ENCODE measurements at places on chromosomes 2 and 18. TPM values are rescaled to one million over a fixed set of nuclear protein-coding genes. Genes with fewer than 3 reads are reported as not detected.

DNA sequence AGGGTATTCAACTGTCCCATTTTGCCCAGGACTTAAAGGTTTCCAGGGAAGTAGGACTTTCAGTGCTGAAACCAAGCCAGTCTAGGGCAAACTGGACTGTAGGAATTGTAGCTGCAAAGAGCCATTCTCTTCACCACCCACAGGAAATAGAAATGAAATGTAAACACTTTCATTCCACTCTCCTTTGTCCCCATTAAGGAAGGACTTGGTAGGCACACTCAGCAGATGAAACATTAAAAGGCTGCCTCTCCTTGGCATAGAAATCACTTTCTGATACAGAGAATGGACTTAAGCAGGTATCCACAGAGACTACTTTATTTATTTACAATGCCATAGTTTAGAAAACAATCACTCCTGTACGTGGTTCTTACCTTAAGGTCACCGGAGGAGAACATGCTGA lies 102.9 kb upstream of the CCDC195 start:
- DNase-seq, result no peak

DNA sequence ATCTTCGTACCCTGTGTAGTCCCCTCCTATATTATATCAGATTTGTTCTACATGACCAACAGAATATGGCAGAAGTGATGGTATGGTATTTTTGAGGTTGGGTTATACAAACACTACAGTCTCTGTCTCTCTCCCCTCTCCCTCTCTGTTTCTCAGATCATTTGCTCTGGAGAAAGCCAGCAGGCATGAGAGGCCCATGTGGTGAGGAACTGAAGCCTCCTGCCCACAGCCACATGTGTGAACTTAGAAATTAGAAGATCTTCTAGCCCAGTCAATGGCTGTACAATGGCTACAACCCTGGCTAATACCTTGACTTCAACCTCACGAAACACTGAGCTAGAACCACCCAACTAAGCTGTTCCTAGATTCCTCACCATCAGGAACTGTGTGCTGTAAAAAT lies 250.6 kb downstream of the SMAD2 start:
- no peak for DNase-seq

DNA sequence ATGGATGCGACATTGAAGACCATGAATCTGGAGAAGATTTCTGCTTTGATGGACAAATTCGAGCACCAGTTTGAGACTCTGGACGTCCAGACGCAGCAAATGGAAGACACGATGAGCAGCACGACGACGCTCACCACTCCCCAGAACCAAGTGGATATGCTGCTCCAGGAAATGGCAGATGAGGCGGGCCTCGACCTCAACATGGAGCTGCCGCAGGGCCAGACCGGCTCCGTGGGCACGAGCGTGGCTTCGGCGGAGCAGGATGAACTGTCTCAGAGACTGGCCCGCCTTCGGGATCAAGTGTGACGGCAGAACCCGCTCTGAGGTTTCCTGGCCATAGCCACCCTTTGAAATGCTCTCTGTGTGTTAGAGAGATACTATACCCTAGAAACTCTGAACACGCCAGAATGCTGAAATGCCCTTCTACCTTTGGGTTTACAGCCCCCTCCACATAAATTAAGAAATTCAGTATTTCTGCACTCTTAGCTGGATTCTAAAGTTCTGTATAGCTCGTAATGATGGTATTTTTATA lies 659 bp downstream of the CHMP1B start:
- DNase-seq, result peak; percentile 26

GRCh38 chr18:68472701-68473295 lies 242.1 kb downstream of the TMX3 start:
- no peak for DNase-seq

GRCh38 chr2:170823088-170823897 lies 6.6 kb downstream of the GAD1 start:
- DNase-seq, result no peak

GRCh38 chr2:154402213-154402612 lies 296.3 kb upstream of the KCNJ3 start:
- peak; percentile 1 for DNase-seq

- DNase-seq, result peak; percentile 67
Measured at GRCh38 chr2:31318361-31319336, 84.7 kb downstream of the EHD3 start.

DNA sequence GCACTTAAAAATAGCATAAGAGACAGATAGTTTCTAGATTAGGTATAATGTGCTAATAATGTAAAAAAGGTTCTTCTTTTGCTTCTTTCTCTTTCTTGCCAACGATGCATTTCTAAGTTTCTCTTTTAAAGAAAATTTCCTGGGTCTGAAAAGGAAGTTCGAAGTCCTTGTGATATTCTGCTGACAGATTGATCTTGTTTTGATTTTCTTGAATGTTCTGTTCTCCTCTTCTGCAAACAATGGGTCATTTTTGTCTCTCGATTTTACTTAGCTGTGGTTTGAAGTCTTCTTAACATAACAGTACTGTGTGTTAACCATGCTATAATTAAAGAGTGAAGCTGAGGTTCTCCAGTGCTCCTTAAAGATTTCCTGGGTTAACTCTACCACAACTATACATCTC lies 61.1 kb upstream of the ACYP2 start:
- DNase-seq, result no peak

DNA sequence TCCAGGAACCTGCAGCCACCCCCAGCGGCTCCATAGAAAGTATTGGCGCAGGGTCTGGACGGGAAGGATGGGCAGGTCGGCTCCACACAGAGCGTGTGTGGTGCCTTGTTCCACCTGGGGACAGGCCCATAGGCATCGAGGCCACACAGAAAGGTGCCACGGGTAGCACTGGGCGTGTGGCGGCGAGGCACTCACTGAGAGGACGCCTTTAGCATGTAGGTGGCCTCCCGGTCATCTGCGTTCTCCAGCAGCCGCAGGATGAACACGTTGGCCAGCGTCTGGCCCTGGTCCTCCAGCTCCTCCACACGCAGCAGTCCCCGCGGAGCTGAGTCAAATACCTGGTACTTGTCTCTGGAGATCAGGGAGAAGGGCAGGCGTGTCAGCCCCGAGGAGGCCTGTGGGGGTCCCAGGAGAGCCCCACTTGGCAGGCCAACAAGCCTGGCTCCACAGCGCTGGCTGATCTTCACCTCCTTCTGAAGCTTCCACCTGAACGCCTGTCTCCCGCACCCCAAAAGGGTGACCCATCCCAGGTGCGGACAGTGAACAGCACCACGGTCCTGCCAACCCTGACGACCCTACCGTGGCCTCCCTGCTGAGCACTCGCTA lies 13.2 kb downstream of the SNORC start:
- DNase-seq, result no peak

GRCh38 chr2:71500426-71501079 lies 47.2 kb downstream of the DYSF start:
- no peak for DNase-seq

DNA sequence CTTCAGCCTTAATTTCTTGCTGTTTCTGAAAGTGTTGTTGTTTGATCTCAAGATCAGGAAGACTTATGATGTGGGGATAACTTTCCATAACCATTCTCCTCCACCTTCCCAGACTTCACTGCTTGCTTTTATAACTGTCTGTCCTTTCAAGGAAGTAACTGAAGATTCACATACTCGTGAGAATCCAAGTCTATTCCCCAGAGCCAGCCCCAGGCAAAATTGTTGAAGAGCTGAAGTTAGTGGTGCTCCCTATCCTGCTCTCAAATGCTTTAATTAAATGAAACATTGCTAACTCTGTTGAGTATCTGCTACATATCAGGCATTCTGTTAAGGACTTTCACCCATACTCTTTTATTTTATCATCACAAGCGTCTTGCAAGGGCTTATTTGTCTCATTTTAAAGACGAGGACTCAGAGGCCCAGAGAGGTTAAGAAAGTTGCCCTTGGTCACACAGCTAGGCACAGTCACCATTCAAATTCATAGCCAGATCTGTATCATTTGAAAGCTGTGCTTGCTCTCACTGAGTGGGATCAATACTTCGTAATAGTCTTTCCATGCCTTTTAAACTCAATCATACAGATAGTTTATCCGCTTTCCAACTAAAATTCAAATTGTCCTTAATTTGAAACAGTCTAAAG lies 189.8 kb upstream of the TCF4 start:
- DNase-seq, result no peak

DNA sequence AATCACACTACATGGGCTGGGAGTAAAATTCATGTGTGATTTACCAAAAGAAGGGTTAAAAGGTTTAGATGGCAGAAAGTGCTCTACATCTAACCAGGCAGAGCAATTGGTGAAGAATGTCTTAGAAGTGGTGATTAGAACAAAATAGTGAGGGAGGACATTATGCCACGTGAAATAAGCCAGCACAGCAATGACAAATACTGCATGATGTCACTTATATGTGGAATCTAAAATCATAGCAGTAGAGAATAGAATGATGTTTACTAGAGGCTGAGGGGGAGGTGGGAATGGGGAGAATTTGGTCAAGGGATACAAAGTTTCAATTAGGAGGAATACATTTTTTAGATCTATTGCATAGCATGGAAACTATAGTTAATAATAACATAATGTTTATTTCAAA lies 253.3 kb downstream of the KCNS3 start:
- no peak for DNase-seq

GRCh38 chr18:68925268-68925667 lies 127.4 kb downstream of the CCDC102B start:
- no peak for DNase-seq

DNA sequence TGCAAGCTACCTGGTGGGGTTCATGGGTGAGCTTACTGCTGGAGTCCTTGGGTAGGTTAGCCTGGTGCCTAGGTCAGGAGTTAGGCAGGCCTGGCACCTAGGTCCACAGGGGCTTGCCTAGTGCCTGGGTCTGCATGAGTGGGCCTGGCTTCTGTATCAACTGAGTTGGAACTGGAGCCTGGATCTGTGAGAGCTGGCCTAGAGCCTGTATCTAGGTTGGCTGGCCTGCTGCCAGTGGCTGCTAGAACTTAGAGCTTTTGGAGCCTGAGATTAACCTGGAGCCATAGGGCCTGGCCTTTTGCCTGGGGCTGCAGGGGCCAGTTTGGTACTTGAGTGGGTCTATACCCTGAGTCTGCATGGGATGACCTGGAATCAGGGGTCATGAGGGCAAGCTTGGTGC lies 679.4 kb downstream of the NUP35 start:
- no peak for DNase-seq

MAP3K2 gene
- 71.2 TPM for total RNA-seq

CRYGD gene
- not detected for total RNA-seq

PRSS56 gene
- total RNA-seq, result not detected

FLACC1 gene
- total RNA-seq, result 1.7 TPM

SCN9A gene
- 7.8 TPM for total RNA-seq

GATA6 gene
- 10.9 TPM for total RNA-seq

SLC19A3 gene
- total RNA-seq, result 0.14 TPM

ARMC9 gene
- 42.7 TPM for total RNA-seq

USP37 gene
- total RNA-seq, result 6.4 TPM

TNFRSF11A gene
- total RNA-seq, result 0.75 TPM

SCN3A gene
- 1.4 TPM for total RNA-seq

MFSD2B gene
- 0.10 TPM for total RNA-seq

QPCT gene
- 23.1 TPM for total RNA-seq
